ENCODE measurements at places on chromosomes 4 and X.

DNA sequence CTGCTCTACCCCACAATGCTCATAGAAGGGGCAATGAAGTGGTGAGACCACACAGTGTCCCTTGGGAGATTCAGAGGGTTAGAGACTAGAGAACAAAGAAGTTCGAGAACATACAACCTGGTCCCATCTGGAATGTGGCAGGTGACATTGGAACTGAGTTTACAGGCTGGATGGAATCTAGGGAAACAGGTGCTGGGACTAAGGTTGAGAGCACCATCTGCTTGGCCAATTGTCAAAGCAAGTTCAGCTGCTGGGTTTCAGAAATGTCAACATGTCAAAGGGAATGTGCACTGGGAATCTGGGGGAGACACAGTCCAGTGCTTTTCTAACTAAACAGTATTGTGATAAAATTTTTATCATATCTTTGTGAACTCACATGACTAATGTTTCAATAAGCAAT is 15.9 kb upstream of the FAM13A start:
- no peak for DNase-seq

DNA sequence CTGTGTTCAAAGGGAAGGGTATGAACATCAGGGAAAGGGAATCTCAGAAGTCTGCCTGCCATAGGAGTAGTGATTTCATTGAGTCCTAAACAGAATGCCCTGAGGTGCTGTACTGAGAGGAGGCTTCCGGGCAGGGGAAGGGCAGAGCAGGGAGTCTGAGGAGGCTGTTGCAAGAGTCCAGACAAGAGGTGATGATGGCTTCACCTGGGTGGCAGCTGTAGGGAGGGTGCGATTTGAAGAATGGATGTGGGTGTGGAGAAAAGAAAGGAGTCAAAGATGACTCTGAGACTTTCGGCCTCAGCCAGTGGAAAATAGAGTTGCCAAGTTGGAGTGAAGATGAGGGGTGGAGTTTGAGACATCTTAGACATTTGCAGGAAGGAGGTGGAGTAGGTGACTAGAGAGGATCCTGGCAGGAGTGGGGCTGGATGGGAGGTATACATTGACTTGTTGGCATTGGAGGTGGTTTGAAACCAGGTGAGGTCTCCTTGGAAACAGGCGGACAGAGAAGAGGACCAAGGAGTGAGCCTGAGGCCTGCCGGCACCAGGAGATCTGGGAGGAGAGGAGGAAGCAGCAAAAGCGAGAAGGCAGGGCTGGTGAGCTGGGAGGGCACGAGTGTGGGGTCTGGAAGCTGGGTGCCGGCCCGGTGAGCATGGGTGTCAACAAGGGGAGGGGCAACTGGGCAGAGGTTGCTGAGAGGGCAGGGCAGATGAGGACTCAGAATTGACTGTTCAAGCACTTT is 24.2 kb downstream of the TBC1D14 start:
- no peak for DNase-seq

DNA sequence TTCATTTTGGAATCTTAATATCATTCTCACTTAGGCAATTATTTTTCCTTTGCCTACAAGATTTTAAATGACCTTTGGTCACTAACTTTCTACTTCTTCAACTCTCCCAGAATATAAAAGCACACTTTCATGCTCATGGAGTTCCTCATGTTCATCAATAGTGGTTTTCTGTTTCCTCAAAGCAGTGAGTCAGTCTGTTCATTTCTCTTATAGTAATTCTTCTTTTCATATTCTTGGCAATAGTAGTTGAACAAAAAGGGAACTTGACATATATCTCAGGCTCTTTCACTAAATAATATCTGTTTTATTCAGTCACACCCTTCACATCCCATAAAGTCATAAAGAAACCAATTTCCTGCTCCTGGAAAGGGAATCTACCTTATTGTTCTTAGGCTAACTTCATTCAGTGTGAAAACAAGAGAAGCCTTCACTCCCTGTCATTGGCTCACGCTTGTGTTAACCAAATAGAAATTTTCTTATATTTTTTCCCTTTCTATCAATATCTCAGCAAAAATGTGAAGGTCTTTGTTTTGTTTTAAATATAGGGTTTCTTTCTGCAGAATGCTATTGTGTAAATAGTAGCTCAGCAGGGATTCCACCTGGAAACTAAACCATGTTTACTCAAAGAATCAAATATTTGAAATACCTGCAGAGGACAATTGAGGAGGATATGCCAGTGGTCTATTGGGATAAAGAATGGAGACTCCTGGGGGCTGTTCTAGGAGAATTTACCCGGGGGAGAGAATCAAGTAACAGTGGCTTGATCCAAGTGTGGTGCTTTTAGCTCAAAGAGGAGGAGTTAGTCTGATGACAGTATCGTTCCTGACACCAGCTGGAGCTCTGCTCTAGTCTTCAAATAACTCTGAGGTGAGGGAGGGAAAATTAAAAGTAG is 13.4 kb upstream of the TNIP3 start:
- no peak for DNase-seq

- no peak for DNase-seq
These were observed 196.4 kb downstream of the LRBA start for GRCh38 chr4:150818661-150819060.

GRCh38 chr4:183287309-183287659 is 32.8 kb downstream of the CLDN22 start:
- DNase-seq = no peak

DNA sequence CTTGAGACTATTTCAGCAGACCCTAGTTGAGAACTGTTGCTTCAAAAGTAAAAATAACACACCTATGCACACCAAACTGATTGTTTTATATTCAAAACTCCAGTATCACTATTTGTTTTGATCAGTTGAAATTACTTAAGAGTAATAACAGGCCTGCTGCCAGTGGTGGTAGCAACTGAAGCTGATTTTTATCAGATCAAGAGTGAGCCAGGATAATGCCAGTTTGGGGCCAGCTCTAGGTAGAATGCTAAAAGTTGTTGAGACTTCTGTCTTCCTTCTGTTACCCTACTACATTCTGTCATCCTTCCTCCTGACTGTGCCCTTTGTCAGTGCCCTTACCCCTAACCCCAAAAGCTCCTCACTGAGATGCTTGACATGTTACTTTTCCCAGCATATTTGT is 228.7 kb upstream of the SPRY1 start:
- DNase-seq = no peak

- no peak for DNase-seq
These were observed 145.9 kb downstream of the EVC2 start for GRCh38 chr4:5562476-5562875.

GRCh38 chr4:80918004-80918403 is 112.5 kb upstream of the BMP3 start:
- DNase-seq = no peak

- no peak for DNase-seq
These were observed 259.7 kb downstream of the BMPR1B start for GRCh38 chr4:95017305-95018064.

GRCh38 chrX:136162827-136163570 is 15.7 kb downstream of the FHL1 start:
- DNase-seq = no peak

- DNase-seq = no peak
These were observed 38.5 kb upstream of the BMP15 start for GRCh38 chrX:50871922-50872453.

DNA sequence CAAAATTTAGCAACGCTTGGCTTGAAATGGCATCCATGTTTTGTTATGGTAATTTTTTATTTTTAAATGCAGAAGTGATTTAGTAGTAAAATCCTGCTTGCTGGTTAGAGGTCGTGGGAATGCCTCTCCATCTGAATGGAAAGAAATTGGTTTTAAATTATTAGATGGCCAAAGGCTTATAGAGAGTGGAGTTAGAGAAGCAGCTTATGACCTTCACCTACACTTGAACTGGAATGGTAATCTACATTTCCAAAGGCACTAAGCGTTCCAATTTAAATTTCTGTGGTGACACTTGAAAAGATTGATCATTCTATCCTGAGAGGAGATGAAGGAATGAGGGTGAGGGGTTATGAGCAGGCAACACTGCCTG is 280.7 kb downstream of the RAPGEF2 start:
- no peak for DNase-seq

- no peak for DNase-seq
These were observed 531 bp upstream of the GPRIN3 start for GRCh38 chr4:89308161-89308500.

DNA sequence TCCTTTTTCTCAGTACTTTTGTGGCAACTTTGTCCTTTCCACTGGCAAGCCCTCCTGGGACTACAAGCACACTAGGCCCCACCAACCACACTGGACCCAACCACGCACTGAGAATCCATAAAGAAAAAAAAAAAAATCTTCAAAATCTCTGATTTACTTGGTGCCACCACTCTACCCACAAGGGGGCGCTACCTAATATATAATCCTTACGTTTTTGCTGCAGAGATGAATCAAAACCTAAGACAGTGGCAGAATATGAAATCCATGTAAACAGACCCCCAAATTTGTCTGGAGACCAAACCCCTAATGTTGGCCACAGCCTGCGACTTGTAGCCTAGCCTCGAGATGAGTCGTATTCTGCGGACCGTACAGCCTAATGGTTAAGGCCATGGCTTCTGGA is 63.5 kb upstream of the ARHGAP36 start:
- peak; percentile 21 for DNase-seq

DNA sequence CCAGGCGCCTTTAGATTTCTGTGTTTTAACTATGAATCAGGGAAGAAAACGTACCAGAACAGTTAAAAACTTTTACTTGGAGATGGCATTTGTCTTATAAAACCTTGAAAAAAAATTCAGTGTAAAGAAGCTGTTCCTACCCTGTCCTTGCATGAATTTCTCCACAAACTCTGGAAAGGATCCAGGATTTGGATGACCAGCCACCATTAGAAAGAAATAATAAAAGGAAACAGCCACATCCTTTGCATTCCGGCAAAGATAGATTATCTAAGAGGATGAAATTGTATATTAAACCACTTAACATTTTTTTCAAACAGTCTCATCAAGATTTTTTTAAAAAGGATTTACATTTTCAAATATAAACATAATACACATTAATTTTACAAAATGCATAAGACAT is 10.6 kb downstream of the SULT1E1 start:
- no peak for DNase-seq

GRCh38 chr4:168674077-168674747 is 177.4 kb downstream of the PALLD start:
- no peak for DNase-seq

- no peak for DNase-seq
These were observed 892.3 kb upstream of the NDST4 start for GRCh38 chr4:116005806-116006088.

- no peak for DNase-seq
These were observed 40.7 kb upstream of the GPC3 start for GRCh38 chrX:134025986-134026545.

GRCh38 chr4:145635117-145635516 is 15.9 kb downstream of the MMAA start:
- DNase-seq = no peak

GRCh38 chrX:18793601-18794089 is 86.2 kb downstream of the PPEF1 start:
- no peak for DNase-seq

GRCh38 chrX:152901816-152902501 is 4.1 kb downstream of the ZNF185 start:
- peak; percentile 59 for DNase-seq

DNA sequence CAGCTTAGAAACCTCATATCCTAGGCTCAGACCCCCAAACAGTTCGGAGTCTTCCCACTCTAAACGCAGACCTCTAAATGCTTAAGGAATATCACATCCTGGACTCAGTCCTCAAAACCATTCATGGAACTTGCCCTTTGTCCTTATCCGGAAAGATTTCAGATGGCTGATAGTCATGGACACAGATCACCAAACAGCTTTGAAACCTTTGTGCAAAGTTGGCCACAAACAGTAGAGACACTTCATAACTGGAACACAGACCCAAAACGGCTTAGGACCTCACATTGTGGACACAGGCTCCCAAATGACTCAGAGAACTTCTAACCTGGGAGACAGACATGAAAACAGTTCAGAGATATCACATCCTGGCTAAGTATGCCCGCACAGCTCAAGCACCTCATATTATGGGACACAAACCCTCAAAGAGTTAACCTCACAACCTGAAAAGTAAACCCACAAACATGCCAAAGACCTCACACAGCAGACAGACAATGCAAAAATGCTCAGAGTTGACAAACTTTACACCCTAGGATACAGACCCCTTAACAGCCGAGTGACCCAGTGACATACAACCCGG is 15.5 kb downstream of the SUV39H1 start:
- no peak for DNase-seq

GRCh38 chr4:40289366-40290188 is 45.6 kb upstream of the CHRNA9 start:
- no peak for DNase-seq

- no peak for DNase-seq
These were observed 2.9 kb downstream of the ANTXR2 start for GRCh38 chr4:80069837-80070731.

DNA sequence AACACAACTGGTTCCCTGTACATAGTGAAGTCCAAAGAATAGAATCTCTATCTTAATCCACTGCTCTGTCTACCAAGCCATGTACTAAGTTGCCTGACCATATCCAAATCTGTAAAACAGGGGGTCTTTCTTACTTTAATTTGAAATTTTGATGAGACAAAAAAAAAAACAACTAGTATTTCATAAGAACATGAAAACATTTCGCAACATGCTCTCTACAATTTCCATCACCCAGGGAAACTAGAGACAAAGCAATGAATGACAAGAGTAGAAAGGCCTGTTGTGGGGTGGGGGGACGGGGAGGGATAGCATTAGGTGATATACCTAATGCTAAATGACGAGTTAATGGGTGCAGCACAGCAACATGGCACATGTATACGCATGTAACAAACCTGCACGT is 279.9 kb downstream of the PPP3CA start:
- no peak for DNase-seq

GRCh38 chr4:73087871-73088270 is 18.4 kb upstream of the COX18 start:
- DNase-seq = no peak

DNA sequence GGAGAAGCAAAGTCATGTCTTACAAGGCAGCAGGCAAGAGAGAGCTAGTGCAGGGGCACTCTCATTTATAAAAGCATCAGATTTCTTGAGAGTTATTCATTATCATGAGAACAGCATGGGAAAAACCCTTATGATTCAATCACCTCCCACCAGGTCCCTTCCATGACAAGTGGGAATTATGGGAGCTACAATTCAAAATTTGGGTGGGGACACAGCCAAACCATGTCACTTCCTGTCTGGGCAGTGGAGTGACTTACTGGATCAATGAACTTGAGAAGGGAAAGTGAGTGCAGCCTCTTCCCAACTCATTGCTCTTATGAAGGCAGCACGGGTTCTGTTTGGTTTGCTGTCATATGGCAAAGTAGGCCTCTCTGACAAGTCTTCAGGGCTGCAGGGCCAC is 261.8 kb upstream of the TAPT1 start:
- no peak for DNase-seq

DNA sequence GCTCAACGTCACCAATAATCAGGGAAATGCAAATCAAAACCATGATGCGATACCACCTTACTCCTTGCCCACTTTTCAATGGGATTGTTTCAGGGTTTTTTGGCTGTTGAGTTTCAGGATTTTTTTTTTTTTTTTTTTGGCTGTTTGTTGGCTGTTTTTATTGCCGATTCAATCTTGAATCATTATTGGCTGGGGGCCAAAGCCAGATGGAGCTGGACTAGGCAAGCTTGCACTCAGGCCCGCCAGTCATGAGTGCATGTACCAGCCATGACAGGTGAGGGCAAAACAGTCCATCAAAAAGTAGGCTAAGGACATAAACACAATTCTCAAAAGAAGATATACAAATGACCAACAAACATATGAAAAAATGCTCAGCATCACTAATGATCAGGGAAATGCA is 13.3 kb downstream of the YIPF7 start:
- DNase-seq = no peak

GRCh38 chr4:119971431-119972084 is 95.1 kb downstream of the MAD2L1 start:
- no peak for DNase-seq

GRCh38 chrX:97308171-97308570 is 424.5 kb downstream of the RPA4 start:
- no peak for DNase-seq
